ENCODE measurements at places on chromosomes 5 and 9.

- DNase-seq: no peak
These were observed 20.3 kb upstream of the NINJ1 start for GRCh38 chr9:93154293-93154903.

- DNase-seq: no peak
These were observed 95.0 kb downstream of the MRPS27 start for GRCh38 chr5:72224946-72225463.

GRCh38 chr9:125617087-125617486, 89.9 kb downstream of the MAPKAP1 start:
- DNase-seq: no peak

GRCh38 chr9:121281614-121282276, 13.8 kb downstream of the GSN start:
- no peak for DNase-seq

DNA sequence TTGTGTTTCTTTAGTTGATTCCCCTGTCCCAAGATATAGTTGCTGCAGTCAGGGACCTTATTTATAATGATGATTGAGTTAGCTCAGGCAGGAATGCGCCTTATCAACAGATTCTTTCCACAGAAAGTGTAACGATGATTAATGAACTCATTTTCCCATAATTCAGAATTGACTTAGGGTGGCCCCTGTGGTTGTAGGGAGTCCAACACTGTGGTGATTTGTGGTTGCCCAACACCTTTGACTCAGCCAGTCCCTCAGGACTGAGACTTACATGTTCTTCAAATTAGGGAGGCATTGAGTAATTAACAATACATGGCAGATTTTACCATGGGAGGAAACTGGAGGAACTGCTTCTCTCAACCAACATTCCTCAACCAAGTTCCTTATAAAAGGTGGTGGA, 221.9 kb downstream of the GABRG2 start:
- no peak for DNase-seq

DNA sequence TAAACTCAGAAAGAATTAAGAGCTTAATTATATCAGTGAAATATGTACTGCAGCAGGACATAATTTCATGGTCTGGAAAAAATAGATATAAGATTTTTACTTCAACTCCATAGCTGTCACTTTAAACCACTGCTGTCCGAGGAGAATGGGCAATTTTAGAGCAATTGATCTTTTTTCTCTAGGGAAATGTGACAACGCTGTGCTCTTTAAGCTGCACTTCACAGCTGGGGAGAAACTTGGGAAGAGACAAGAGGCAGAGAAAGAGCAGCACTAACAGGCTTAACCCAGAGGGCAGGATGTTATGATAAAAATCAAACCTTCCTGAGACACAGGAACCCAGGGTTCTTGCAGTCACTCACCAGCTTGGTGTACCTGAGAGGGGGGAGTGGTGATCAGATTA, 92.0 kb downstream of the SPOCK1 start:
- no peak for DNase-seq

DNA sequence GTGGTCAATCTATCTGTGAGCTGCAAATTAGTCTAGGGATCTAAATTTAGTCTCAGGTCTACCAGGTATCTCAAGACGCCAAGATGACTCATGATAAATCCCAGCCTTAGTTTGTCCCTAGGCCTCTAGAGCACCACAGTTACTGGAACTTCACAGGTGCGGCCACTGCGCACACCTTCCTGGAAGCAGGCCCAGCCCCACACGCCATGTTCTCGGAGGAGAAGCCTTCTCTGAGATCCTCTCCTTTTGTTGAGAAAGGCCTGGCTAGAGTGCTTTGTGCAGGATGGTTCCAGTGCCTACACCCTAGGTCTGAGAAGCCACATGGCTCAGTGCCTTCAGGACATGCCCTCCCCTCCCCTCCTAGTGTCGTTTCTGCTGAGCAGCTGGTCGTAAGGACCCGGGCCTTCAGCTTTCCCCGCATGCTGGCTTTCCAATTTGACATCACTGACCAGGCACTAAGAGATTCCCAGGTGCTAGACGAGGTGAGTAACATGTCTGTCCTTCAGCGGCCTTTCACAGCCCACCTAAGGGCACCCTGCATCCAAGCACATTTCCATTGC, 51.9 kb downstream of the IPPK start:
- DNase-seq: no peak

DNA sequence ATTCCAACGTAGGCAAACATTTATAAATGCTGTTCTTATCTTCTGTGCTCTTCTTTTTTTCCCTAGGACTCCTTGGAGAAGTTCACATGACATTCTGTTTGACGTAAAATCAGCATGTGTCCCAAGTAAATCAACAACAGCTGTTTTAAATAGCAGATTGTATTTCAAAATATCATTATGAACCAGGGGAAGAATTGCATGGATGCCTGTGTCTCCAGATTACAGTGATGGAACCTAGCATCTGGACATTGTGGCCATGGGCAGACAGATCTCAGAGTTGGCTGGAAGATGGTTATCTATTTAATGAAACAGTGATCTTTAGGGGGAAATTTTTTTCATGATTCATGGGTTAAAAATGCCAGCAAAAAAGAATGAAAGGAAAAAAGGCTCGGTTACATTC, 222.0 kb downstream of the MAN2A1 start:
- no peak for DNase-seq

DNA sequence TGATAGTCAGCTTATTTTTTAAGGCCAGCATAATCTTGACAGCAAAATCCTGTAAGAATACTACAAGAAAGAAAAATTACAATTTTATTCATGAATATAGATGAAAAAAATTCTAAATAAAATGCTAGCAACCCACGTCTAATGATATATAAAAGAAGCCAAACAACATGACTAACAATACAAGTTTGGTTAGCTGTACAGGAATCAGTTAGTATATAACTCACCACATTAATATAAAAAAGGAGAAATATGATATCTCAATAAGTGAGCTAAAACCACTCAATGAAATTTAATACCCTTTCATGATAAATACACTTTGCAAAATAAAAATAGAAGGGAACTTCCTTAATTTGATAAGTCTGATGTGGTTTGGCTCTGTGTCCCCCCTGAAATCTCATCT, 139.7 kb upstream of the MAN2A1 start:
- no peak for DNase-seq

DNA sequence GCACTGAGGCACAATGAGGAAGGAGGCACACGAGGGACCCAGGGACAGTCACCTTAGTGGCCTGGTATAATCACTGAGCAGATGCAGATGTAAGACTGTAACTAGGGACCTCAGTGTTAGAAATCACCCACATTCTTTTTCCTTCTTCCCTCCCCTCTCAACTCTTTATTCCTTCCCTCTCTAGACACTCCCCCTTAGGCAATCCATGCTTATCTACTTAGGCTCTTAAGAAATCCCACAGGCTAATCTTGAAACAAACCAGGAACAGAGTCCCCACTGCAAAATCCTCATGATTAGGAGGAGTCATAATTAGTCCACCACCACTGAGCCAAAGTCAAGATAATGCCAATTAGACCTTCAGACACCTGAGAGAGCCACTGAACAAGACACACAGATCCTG, 84.7 kb downstream of the ELAVL2 start:
- no peak for DNase-seq

DNA sequence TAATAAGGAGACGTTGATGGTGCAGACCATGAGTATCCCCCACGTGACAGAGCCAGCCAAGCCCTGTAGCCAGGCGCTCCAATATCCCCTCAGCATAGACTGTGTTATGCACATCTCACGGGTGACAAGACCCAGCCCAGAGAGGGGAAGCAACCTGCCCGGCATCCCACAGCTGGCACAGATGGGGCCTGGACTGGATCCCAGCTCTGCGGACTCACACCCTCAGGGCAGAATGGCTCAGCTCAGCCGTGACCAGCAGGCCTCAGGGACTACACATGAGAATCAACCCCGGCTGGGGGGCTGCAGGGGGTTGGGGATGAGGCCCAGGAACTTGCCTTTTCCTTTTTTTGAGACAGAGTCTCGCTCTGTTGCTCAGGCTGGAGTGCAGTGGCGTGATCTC, 11.7 kb downstream of the FIBCD1 start:
- no peak for DNase-seq
